Activated CD4-positive, alpha-beta T cell treated with anti-CD3 and anti-CD28 coated beads, Interleukin-2, amount 10 ng/mL, durations not matched to agents 24 days and 14 days (primary cell): ENCODE measurements at places on chromosomes 1 and 21. TPM values are rescaled to one million over a fixed set of nuclear protein-coding genes. Genes with fewer than 3 reads are reported as not detected.

DNA sequence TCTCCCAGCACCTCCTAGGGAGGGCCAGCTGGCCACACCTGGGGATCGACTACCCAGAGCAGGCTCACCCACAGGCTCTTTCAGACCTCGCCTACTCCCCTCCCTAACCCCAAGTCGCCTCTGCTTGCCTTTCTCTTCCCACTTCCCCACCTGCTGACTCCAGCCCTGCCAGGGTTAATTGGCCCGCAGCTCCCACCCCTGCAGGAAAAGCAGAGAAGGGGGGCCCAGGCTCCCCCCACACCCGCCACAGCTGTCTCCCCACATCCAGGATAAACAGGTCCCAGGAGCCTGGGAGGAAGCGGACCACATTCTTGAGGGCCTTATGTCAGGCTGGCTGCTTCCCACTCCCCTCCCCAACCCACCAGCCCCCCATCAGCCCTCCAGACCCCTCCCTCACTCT is 45.0 kb downstream of the TAS1R2 start:
- no peaks in the 10 kb centered on the region for H3K36me3 ChIP-seq
- no peak for DNase-seq
- peaks cover 30% of the 10 kb centered on the region for H3K27me3 ChIP-seq
- no peaks in the 10 kb centered on the region for H3K4me1 ChIP-seq

Gene PGLYRP4
- not detected in 2 replicates for total RNA-seq

DNA sequence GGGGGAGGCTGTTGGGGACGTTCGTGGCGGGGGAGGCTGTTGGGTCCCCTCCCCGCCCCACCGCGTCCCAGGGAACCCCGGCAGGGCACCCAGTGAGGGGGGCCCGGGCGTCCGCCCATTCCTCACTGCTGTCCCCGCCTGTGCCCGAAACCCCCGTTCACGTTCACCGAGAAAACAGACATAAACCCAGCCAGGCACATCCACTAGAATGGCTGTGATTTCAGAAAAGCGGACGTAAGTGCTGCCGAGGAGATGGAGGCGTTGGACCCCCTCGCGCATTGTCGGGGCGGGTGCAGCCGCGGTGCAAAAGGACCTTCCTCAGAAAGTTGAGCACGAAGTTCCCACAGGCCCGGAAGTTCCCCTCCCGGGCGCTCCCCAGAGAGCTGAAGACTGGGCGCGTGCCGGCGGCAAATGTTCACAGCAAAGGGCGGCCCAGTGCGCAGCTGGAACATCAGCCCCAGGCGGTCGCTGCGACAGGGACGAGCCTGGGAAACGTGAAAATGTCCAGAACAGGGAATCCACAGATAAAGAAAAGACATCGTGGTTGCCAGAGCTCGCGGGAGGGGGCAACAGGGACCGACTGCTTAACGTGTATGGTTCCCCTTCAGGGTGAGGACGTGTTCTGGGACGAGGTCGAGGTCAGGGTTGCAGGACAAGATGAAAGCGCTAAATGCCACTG is 18.5 kb upstream of the SAMD11 start:
- peaks cover 44% of the 10 kb centered on the region for H3K27me3 ChIP-seq
- H3K27ac ChIP-seq, result peak overlapping the region; percentile 74
- peaks cover 5% of the 10 kb centered on the region for H3K4me1 ChIP-seq
- no peaks in the 10 kb centered on the region for H3K36me3 ChIP-seq
- peak overlapping the region; percentile 70 for H3K4me3 ChIP-seq
- DNase-seq, result peak; percentile 74

- H3K27me3 ChIP-seq, result no peaks in the 10 kb centered on the region
- no peak overlapping the region for H3K4me3 ChIP-seq
- DNase-seq, result no peak
- no peaks in the 10 kb centered on the region for H3K36me3 ChIP-seq
These were observed 615.5 kb upstream of the ADAMTS5 start for GRCh38 chr21:27582246-27582947.

DNA sequence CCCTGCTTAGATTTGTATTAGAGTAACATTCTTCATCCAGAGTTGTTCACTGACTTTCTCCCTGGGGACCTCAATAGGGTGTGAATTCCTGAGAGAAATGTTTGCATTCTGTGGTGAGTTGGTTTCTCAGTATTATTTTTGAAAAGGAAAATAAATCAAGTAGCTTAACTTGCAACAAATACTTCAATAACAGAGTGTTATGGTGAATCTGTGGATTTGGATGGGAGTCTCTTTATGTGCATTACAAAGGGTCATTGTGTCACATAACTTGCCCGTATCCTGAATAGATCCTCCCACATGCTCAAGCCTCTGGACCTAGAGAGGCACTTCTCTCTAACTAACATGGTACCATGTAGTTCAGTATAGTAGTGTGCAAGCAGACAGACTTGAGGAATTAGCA is 68.4 kb upstream of the IPO9 start:
- no peak for DNase-seq
- no peak overlapping the region for H3K27ac ChIP-seq
- H3K27me3 ChIP-seq, result peaks cover 13% of the 10 kb centered on the region
- H3K4me3 ChIP-seq, result no peak overlapping the region
- no peaks in the 10 kb centered on the region for H3K36me3 ChIP-seq

GRCh38 chr1:244084763-244085162 is 33.7 kb downstream of the ZBTB18 start:
- no peak overlapping the region for H3K27ac ChIP-seq
- DNase-seq, result no peak
- H3K4me1 ChIP-seq, result no peaks in the 10 kb centered on the region

- DNase-seq, result no peak
- no peaks in the 10 kb centered on the region for H3K4me1 ChIP-seq
- peaks cover 9% of the 10 kb centered on the region for H3K27me3 ChIP-seq
- no peak overlapping the region for H3K4me3 ChIP-seq
These were observed 30.5 kb upstream of the FGGY start for GRCh38 chr1:59266180-59266926.

Gene LCE3E
- total RNA-seq, result not detected in 2 replicates

Gene TTC4
- total RNA-seq, result 41.6 and 45.3 TPM in 2 replicates

Gene RASAL2
- not detected in 2 replicates for total RNA-seq

Gene IGSF3
- 2.1 and 2.2 TPM in 2 replicates for total RNA-seq

Gene CSF3R
- 0.07 and 0.16 TPM in 2 replicates for total RNA-seq
